ENCODE measurements at places on chromosomes 3 and 15. TPM values are rescaled to one million over a fixed set of nuclear protein-coding genes. Genes with fewer than 3 reads are reported as not detected.

GRCh38 chr3:171255236-171255806 is 204.9 kb downstream of the TNIK start:
- no peak for DNase-seq

Gene RNU5B-1
- total RNA-seq, result not detected

Gene PRR23B
- not detected for total RNA-seq

Gene DCBLD2
- total RNA-seq, result 3.7 TPM

DNA sequence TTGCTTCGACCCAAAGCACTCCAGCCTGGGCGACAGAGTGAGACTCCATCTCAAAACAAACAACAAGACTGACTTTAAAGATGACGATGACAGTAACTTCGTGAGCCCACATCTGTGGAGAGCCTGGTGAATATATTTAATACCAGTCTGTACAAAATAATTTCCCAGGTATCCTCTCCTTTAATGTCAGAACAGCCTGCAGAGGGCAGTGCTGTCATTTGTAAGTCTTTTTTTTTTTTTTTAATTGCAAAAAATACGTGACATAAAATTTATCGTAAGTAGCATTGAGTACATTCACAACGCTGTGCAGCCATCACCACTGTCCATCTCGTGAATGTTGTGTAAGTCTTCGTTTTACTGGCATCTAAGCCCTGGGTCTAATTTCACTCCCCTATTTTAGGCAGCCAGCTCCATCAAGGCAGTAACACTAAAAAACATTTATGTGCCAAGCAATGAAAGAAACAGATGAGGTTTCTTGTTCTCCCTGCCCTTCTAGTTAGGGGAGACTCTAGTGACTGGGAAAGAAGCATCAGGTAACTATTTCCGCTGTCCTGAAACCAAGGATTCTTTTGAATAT is 1.4 kb downstream of the HTD2 start:
- no peak for DNase-seq

Gene DZIP1L
- total RNA-seq, result 1.7 TPM

Gene RTF1
- total RNA-seq, result 37.9 TPM

DNA sequence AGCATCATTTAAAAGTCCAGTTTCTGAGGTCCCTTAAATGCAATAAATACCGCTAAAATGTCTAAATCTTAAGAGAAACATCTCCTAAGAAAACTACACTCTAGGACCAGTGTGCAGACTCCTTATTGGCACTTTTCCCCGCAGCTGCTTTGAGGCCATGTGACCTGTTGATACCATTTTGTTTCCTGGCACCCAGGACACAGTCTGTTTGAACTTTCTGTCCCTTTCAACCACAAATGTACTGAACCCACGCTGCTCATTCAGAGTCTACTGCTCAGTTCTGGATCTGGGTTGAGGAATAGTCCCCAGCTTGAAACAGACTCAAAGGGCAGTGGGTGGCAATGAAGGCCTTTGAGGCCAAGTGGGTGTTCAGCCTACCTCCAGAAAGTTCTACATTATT is 17.1 kb downstream of the LDHAL6B start:
- no peak for DNase-seq

DNA sequence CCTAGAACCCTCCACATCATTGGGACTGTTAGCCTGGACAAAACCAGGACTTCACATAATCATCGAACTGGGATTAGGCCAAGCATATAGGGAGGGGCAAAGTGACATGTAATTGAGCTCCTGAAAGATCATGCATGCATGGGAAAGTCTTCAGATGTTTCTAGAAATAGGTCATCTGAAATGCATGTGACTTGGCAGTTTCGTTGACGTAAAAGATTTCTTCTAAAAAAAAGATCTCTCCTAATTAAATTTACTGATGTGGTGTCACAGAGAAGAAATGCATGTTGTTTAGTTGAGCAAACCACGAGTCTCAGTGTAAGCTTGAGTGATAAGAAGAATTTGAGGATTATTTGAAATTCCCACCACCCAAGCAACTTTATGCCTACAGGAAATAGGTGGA is 70.0 kb upstream of the LIMD1 start:
- no peak for DNase-seq

Gene CLDND1
- total RNA-seq, result 192 TPM

Gene MYRIP
- 3.1 TPM for total RNA-seq

Gene TNFAIP8L3
- 5.0 TPM for total RNA-seq
